ENCODE measurements at places on chromosomes 13 and 19.

- no peak for DNase-seq
These were observed 1529.3 kb upstream of the SLC10A2 start for GRCh38 chr13:104595511-104595910.

- no peak for DNase-seq
These were observed 2.9 kb upstream of the PPP6R1 start for GRCh38 chr19:55261671-55262126.

GRCh38 chr13:112769615-112770014 is 79.8 kb downstream of the ATP11A start:
- no peak for DNase-seq

DNA sequence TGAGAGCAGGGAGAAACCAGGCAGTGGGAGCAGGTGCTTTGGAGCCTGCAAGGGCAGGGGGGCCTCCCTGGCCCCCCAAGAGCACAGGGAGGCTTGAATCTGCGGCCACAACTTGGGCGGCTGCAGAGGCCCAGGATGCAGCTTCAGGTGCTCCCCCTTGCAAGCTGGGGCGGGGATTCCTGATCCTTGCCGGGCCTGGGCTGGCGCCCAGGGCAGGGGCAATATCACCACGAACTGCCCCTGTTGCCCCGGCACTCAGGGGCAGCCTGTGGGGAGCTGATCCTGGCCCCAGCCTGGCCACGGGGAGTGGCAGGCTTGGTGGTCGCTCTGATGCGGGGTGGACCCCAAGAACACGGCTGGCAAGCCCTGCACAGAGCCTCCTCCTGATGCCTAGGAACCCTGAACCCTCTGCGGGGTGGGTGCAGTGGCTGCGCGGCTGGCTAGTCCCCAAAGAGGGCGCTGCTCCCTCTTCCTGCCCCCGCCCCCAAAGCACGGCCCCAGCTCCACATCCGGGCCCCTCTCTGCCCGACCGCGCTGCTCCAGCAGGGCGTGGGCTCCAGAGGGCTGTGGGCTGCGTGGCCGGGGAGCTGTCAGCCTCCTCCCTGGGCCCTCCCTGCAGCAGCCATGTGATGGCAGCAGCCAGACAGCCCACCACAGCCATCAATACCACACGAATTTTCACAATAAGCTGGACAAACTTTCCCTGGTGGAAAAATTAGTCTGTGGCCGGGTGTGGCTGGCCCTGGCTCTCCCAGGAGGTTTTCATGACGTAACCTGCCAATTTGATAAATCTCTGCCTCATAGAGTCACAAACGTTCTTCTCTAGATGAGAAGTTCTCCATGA is 21.0 kb downstream of the TNFSF9 start:
- DNase-seq: no peak

- no peak for DNase-seq
These were observed 529.8 kb upstream of the NBEA start for GRCh38 chr13:34412295-34412694.
